ENCODE measurements at places on chromosomes 12 and 14.

DNA sequence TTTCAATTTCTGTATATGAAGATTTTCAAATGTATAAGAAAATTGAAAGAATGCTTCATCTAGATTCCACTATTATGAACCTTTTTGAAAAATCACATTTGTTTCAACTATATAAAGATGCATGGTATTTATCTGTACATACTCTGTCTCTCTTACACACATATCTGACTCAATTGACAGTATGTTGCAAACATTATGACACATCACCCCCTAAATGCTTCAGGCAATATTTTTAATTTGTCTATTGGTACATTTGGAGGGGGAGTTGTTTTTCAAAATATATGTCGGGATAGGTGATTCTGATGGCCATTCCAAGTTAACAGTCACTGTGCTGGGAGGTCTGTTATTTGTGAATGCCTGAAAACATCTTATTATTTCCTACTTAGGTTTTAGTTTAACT, 14.4 kb downstream of the PCNX1 start:
- no peak for DNase-seq

DNA sequence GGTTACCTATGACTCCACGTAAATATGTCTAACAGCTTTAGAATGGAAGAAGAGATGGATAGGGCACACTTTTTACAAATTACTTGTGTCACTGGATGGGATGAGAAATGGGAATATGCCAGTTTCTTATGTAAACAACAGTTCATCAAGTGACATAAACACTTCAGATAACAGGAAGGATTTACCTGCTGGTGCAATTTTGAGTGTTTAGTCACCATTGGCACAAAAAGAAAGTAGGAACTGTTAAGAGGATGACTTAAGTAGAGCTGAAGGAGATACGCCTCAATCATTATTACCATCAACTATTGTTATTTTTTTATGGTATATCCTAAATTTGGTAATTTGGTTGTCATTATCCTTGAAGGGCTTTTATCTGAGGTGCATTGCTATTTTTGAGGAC, 83.2 kb downstream of the RMST start:
- DNase-seq, result no peak

- no peak for DNase-seq
Observed at GRCh38 chr14:96168581-96168980, 36.1 kb upstream of the BDKRB2 start.

DNA sequence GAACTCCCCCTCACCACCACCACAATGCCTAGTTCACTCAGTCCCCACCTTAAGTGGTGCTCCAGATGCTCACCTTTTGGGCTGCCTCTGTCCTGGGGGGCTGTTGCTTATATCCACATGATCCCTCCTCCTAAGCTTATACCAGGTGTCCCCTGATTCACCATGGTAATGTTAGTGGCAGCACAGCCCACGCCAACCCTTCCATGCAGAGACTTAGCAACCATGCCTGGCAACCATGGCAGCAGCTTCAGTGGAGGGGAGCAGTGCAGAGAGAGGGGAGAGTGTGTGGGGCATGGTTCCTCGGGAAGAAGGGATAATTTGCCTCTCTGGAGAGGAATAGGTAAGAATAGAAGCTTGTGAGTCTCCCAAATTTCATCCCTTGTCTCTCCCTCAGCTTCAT, 1.2 kb upstream of the DDN start:
- no peak for DNase-seq

DNA sequence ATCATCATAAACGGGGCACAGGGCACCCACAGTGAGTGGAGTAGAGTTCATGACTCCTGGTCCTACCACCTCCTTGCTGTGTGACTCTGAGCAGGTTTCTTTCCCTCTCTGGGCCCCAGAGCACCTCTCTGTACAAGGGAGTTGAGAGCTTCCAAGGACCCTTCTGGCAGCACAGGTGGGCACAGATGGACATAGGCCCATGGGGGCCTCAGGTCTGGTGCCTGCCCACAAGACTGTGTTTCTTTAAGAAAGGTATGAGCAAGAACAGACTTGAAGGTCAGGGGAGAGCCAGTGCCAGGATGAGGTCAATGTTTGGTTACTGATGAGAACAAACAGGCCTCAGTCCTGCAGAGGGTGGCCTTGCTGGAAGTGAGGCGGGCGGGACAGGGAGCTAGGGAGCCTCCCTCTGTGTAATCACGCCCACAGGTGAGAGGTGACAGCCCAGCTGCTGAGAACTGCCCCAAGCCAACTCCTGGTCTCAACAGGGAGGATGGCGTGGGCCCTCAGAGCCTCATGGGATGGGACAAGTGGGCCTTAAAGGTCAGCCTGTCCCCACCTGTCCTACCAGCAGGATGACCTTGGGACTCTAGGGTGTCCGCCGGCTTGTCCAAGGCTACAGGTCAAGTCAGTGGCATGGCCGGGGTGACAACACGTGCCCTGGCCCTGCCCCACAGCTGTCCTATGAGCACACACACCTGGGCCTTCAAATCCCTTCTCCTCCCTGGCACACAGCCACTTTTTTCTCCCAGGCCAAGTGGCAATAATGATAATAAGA, 49.1 kb downstream of the CCDC85C start:
- no peak for DNase-seq
